ENCODE measurements at places on chromosomes 4 and X.
A peak's percentile ranks its signal among the peaks of the same experiment; 100 is the strongest.

DNA sequence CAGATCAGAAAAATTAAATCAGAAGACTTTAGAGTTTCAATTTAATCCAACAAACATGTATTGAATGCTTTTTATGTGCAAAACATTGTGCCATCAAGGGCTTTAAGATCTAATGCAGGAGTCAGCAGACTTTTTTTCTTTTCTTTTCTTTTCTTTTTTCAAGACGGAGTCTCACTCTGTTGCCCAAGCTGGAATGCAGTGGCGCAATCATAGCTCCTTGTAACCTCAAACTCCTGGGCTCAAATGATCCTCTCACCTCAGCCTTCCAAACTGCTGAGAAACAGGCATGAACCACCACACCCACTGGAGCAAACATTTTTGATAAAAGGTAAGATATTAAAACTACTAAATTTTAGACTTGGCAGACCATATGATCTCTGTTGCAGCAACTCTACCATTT, 24.6 kb upstream of the LRBA start:
- no peak for DNase-seq

DNA sequence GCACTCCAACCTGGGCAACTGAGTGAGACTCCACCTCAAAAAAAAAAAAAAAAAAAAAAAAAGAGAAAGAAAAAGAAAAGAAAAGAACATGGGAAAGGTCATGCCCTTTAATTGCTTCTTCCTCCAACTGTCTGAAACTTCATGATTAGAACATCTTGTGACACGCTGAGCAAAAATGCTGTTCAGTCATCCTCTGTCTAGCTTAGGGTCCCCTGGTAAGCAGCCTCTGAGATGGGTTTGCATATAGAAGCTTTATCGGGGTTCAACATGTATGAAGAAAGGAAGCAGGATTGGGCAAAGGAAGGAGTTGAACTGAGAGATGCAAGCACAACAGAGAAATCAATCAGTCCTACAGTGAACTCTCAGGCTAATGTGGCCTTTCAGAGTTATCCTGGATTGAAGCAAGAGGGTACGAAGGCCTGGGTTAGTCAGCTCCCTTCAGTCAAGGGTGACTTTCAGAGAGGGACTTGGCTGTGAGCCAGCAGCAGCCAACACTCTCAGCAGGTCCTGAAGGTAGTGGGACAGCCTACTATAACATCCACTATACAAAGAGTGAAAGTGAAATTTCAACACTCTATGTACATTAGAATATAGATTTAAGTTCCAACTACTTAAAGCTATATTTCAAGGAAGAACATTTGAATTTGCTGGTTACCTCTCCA, 11.4 kb downstream of the MAOB start:
- DNase-seq: no peak

DNA sequence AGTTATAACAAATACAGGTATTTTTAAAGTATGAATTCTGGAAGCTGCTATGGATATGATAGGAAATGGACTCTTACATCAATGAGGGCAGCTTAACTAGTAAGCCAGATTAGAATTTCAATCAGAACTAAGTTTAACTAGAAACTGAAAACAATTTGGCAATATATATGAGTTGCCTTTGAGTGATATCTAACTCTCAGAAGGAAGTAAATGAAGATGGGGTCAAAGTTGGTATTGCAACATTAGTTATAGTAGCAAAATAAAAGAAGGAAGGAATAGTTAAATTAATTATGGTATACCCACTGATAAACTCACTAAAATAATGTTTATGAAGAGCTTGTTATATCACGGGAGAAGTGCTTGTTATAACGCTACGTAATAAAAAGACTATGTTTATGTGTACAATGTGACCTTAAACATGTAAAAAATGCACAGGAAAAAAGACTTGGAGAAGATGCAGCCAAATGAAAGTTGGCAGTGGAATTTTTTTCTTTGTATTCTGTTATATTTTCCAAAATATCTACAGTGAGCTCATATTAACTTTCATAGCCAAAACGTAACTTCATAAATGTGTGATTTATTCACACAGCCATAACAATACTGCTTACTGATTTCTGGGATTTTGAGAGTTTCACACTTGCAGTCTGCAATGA, 34.5 kb downstream of the PHKA2 start:
- no peak for DNase-seq

GRCh38 chr4:119873132-119873531, 193.5 kb downstream of the MAD2L1 start:
- no peak for DNase-seq

- no peak for DNase-seq
Observed at GRCh38 chrX:117539090-117539418, 577.6 kb downstream of the KLHL13 start.

DNA sequence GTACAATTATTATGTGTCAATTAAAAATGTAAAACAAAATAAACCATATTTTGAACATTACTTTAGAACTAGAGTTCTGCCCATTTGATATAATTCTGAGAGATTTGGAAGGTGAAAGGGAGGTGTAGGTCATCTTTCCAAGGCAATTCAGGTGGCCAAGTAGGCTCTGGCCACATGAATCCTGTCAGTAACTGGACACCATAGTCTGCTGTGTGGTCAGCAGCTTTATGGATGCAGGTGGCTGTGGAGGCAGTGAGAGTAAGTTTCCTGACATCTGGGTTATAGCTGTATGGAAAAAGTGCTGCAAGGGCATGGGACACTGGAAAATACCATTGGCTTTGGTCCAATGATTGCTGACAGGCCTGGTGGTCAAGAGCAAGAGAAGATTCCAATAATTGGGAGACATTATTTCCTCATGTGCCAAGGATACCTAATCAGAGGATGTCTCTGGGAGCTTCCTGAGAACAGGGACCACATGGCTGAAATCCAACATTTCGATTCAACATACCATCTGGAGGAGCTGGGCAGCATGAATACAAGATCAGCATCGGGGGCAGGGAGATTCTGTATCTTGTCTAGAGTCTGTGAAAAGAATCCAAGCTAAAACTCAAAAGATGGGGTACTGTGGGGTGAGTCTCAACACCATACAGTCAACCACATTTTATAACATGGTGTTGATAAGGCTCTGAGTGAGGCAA, 523.1 kb downstream of the MID1IP1 start:
- DNase-seq: no peak

GRCh38 chr4:26238778-26239679, 81.8 kb upstream of the RBPJ start:
- no peak for DNase-seq

GRCh38 chrX:74291577-74291963, 12.4 kb upstream of the ZCCHC13 start:
- DNase-seq: no peak

- no peak for DNase-seq
Observed at GRCh38 chr4:68182382-68182820, 52.7 kb upstream of the TMPRSS11F start.

DNA sequence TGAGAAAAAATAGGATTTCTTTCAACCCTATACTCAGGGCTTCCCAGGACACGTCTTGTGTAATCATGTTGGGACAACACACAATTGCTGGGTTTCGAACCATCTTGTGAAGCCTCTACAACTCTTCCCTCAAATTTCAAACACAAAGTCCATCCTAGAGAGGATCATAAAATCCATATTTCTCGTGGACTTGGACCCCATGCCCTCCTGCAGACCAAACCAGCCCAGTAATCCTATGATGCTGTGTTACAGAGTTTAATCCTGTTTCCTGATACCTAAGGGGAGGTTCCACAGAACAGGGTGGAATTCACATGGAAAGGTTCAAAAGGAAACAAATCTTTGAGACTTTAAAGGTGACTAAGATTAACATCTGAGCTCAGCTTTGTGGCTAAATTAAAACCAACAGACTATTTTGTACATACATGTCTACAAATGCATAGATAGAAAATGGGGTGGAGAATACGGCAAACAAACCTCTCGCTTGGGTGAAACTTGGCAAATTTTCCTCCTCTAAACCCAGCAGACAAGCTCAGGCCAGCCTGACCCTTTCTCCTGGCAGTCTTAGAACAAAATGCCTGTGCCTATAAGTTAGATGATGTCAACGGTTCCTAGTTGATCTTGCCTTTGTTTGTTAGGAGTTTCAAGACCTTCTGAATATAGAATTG, 38.1 kb downstream of the EGFL6 start:
- no peak for DNase-seq

DNA sequence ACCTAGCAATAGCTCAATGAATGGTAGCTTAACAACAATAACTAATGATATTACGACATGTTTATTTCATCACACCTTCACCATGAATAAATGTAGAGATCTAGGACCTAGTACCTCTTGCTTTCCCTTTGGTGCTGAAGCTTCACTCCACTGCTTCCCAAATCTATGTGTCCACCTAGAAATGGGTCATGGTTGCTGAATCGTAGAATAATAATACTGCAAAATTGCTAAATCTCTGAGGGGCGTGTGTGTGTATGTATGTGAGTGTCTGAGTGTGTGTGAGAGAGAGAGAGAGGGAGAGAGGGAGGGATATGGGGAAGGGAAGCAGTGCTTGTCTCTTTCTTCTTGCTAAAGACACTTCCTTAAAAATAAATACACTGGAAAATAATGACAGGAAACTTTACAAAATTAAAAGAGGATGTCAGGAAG, 109.3 kb upstream of the BMP2K start:
- DNase-seq: no peak

DNA sequence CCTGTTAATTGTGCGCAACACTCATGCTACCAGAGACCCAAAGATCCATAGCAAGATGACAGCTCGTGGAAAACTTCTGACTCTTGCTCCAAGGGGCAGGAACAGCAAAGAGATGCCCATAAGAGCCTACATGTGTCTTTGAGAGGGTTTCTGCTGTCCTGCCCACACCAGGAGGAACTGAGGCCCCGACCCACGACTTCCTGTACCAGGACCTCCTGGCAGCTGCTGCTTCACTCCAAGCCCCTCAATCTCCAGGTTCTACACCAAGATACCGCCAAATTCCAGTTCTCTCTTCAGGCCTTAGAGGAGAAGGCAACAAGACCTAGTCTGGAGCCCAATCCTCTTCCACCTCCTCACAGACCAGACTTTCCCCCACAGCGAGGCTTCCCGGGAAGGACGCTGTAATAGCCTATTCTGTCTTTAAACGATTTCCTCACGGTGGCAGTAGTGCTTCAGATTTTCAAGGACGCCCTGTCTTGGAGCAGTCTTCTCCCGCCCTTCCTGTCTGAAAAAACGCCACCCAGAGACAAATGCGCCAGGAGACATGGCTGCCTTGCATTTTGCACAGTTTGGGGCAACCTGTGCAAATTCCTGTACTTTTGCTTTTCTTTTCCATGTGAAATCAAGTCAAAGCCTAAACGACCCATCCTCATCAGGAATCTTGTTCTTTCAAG, 230.2 kb upstream of the STK26 start:
- DNase-seq: peak; percentile 91

DNA sequence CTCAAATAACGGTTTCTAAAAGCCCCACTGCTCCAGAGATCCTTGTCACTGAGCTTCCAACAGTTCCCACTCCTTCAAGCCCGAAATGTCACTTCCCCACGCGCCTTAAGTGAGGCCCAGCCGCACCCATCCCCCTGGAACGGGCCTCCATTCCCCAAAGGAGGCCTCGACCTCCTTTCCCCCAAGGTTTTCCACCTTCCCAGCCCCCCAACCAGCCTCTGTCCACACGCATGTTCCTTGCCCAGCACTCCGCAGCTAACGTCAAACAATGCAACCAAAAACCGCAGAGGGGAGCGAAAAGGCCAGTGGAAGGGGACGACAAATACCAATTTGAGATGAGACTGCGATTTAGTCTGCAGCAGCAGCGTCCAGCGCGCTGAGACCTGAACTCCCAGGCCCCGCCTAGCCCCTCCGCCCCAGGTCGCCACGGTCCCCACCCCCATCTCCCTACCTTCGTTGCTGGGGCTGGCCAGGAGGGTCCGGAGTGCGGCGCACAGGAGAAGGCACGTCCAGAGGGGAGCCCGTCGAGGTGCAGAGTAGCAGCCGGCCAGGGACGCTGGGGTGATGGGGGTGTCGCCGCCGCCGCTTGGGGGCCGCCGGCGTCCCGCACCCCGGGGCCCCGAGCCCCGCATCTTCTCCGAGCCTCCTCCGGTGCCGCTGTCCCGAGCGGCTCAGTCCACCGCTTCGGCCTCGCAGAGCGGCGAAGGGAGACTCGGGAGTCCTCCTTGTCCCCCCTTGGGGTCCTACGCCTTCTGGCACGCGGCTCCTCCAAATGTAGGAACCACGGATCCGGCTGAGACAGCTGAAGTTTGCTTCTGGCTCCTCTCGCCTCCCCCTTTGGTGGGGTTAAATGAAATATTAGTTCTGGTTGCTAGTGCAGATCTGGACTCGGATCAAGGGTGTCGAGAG, 924 bp downstream of the EPHA5 start:
- no peak for DNase-seq

GRCh38 chr4:25504932-25505636, 128.0 kb downstream of the ANAPC4 start:
- no peak for DNase-seq

- no peak for DNase-seq
Observed at GRCh38 chrX:136397001-136397400, 90.7 kb upstream of the BRS3 start.

- DNase-seq: no peak
Observed at GRCh38 chr4:124594945-124595344, 117.6 kb downstream of the ANKRD50 start.

GRCh38 chr4:183445097-183445428, 627 bp downstream of the CDKN2AIP start:
- DNase-seq: no peak

DNA sequence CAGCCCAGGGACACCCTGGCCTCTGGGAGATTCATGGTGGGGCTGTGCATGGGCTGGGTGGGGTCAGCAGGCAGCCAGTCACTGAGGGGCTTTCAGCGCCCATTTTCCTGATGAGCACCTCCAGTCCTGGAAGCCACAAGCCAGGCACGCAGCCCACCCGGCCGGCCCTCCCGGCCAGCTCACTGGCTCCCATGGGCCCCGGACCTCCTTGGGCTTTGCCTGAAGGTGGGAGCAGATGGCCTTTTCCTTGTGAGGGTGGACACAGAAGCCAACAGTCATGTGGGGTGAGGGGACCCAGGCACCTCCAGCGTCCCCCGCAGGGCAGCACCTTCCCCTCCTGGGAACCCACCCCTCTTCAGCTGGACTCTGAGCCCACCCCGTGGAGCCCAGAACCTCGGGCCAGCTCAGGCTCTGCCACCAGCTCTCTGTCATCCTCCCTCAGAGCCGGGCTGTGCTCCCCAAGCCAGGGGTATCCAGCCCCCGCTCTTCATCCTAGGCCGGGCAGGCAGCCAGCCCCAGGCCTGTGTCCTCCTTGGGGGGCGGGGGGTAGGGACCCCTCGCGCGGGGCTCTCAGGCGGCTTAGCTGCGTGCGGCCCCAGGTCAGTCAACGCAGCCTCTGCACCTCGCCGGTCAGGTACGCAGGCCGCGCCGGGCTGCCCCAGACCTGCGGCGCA, 798 bp upstream of the FGFR3 start:
- DNase-seq: no peak

Data from CD4-positive, alpha-beta T cell treated with Interleukin-6 for 4 hours (primary cell).